ENCODE measurements at places on chromosomes 4 and X.

- DNase-seq = no peak
Observed at GRCh38 chrX:110248578-110248977, 69.3 kb downstream of the AMMECR1 start.

DNA sequence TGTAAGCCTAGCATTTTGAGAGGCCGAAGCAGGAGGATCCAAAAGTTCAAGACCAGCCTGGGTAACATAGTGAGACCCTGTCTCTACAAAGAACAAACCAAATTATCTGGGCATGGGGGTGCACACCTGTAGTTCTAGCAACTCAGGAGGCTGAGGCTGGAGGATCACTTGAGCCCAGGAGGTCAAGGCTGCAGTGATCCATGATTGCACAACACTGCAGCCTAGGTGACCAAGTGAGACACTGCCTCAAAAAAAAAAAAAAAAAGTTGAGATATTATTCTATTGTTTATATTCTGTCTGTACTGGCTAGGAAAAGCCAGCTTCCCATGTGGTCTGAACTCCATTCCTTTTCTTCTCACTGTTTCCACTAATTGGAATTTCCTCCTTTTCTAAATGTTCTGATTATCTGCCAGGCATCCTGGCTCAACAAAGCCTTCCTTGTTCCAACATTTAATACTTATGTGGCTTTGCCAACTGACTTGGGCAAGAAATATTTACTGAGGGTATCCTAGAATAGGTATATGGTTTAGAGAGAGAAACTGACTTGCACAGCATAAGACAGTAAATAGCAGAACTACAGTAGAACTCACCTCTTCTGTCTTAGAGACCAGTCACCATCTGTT, 175.2 kb upstream of the ADAMTS3 start:
- no peak for DNase-seq

GRCh38 chr4:56286763-56287162, 100.5 kb downstream of the AASDH start:
- no peak for DNase-seq

GRCh38 chr4:175929932-175930331, 117.9 kb upstream of the GPM6A start:
- no peak for DNase-seq

DNA sequence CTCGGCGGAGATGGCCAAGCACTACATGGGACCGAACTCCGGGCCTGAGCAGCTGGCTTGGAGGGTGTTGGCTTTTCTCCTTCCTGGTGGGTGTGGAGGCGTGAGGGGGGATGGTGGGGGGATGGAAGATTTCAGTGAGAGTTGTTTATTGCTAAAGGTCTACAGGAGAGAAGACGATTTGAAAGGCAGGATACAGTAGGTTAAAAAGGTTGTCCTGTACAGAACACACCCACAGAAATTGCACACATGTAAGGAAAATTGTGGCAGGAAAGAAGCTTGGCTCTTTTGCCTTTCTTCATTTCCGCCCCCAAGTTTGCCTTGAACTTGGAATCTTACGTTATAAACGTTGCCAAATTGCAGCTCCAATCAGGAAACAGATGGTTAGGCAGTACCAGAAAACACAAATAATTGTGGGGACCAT, 74.1 kb upstream of the STOX2 start:
- no peak for DNase-seq

DNA sequence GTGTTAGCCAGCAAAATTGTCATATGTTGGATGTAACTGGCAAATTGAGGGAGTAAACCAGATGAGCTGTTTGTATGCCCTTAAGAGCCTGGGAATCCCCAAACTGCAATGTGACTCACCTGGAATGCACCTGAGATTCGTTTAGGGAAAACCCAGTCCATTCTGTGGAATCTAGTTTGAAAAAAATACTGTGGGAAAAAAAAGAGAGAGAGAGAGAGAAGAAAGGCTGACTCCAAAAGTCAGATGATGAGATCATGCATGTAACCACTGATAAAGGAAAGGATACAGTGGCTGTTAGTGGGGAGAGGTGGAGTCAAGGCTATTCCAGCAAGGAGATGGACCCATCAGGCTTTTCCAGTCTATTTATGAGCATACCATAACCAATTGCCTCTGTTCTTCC, 48.5 kb downstream of the SLC9A7 start:
- no peak for DNase-seq

- no peak for DNase-seq
Observed at GRCh38 chr4:121112530-121112929, 40.2 kb upstream of the NDNF start.
